RCC 7860 (cell line): ENCODE measurements at places on chromosomes 12 and 14.

DNA sequence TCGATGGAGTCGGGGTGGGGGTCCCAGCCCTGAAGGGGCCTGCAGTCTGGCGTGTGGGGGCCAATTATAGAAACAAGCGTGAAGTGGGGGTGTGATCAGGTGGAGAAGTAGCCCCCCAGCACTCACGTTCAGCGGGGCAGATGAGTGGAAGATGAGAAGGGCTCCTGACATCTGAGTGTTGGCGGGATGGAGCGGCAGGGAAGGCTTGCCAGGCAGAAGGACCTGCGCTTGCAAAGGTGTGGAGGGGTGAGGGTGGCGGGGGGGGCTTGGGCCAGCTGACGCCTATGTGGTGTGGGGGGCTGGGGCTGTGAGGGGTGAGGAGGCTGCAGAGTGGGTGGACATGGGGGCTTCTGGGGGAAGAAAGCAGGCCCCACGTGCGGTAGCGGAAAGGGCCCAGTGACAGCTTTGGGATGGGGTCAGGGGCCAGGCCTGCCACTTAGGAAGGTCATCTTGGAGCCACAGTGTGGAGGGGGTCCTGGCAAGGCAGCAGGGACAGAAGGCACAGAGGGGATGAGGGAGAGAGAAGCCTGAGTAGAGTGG lies 22.2 kb upstream of the BEGAIN start:
- no peak for DNase-seq

DNA sequence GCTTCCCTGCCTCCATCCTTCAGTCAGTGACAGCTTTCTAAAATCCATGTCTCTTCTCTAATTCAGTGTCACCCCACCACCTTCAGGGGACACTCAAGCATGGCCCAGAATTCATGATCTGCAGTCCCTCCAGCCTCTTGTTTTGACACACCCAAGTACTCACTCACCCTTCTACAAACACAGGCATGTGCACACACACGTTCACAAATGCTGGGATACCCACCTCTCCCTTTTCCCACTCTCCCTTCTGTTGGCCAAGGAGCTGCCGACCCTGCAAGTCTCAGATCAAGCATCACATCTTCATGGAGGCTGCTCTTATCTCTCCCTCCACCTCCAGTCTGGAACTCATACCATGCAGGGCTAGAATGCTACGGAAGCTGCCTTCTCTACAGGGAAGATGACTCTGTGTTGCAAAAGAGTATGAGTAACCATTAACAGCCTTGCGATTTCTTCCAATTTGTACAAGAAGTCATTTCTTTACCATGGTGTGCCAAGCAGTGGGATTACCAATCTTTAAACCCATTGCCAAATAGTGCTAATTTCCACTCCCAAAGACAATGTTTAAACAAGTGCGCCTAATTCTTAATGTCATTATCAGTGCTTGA lies 196.1 kb downstream of the BCL11B start:
- DNase-seq: no peak

DNA sequence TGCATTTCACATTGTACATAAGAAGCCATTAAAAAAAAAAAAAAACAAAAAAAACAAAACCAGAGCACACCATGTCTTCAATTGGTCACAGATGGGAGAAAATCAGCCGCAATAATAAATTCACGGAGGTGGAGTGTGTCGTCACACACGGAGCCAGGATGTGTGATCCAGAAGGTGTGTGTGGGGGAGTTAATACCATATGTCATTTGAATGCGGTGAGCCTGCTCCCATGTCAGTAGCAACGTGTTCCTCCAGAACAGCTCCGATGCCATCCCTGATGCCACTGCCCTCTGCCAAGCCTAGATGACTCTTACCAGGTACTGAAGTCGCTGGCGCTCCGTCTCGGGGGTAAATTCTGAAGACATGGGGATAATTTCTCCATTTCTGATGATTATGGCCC lies 197.8 kb downstream of the PPM1H start:
- DNase-seq: no peak

- no peak for DNase-seq
These were observed 38.3 kb downstream of the PDE6H start for GRCh38 chr12:15011162-15011561.

DNA sequence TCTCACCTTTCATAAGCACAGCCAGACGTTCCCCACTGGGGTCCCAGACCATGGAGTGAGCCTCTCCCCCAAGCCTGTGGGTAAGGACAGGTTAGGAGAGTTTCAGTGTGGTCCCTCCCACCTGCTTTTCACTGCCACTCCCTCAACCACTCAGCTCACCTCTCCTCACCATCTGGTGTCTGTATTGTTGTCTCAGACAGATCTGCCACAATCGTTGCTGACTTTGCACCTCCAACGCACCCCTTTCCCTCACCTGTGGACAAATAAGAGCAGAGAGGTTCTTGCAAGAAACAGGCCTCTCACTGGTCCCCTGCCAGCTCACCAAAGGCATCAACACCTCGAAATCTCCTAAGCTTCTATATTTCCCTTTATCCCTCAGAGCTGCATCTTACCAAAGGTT lies 8.8 kb downstream of the MYG1 start:
- DNase-seq: no peak

- DNase-seq: no peak
These were observed 586.8 kb upstream of the LMO3 start for GRCh38 chr12:17192721-17193120.

GRCh38 chr12:23927907-23928306 lies 21.6 kb downstream of the SOX5 start:
- DNase-seq: no peak

DNA sequence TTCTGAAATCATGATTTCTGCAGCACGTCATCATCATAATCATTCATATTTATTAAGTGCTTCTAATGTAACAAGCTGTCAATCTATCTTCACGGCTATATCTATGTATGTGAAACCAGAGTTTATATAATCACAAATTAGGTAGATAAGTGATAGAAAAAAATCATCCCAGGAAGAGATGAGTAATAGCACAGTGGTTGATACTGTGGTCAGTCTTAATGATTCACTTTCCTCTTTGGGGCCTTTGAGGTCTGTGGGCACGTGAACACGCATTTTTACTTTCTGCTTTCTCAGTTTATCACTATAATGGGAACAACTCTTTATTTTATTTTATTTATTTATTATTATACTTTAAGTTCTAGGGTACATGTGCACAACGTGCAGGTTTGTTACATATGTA lies 265.9 kb upstream of the NOVA1 start:
- DNase-seq: no peak

DNA sequence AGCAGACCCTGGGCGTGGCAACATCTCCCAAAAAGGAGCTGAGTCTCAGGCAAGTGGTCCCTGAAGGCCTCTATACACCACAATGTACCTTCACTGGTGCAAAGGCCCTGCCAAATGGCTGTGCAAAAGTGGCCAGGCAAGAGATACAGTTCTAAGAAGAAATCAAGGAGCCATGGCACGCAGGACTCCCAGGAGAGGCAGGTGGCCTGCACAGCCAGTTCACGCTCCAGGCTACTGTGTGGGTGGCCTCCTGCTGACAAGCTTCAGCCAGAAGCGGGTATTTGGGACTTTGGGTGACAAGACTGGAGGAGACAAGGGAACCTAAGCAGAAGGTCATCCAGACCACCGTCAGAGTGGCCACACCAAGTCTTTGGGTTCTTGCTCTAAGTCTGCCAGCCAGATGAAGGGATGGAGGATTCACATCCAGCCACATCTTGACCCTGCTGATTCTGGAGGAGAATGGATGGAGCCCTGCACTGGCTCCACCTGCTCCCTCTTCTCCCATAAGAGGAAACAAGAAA lies 20.5 kb upstream of the ZFP36L1 start:
- no peak for DNase-seq

DNA sequence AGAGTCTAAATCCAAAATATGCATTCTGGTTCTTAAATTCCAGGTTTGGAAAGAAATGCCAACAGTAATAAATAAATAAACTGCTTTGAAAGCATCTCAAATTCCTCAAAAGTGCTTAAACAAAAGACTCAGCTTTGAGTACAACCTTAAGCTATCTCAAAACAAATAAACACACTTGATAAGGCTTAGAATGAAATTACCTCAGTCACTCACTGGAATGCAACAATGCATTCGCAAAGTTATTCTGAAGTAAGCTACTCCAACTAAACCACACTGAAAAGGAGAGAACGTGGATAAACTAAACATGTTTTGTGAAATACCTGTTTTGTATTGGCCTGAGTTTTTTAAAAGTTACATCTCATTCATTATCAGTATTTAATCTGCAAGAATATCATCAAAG lies 1.2 kb downstream of the SPTSSA start:
- no peak for DNase-seq

- DNase-seq: no peak
These were observed 63.9 kb downstream of the IPO8 start for GRCh38 chr12:30631740-30632139.

DNA sequence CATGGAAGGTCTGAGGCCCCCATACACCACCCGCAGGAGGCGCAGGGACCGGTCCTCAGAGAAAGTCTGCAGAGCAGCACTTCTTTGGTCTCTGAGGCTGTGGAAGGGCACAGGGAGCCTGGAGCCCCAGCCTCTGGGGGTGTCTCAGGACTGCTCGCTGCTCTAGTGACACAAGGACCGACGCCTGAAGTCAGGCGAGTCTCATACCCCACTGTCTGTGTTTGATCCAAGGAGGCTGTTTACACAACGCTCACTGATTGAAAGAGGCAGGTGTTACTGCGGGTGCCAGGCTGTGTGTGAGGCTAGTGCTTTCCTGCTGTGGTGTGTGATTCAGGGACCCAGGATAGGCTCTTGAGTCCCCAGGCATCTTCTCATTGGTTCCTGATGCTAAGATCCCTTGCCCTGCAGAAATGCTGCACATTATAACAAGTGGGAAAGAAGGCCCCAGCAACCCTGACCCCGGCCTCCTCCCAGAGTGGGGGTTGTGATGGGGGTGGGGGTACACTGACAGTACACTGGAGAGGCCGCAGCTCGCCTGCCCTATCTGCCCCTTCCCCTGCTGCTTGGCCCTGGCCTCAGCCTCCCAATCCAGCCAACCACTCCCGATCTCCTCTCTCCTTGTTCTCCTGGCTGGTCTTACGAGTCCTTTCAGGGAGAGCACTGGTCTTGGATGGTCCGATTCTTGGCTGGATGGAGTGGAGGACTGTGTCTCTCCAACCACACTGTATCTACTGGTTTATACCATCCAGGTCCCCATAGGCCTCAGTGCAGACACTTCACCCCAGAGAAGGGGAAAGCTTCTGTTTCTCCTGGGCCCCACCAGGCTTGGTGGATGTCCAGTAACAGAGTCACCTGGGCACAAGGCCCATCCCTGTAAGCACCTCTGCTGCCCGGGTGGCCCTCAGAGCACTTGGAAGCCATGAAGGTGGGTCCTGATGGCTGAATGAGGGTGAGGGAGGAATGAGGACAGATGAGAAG lies 6.6 kb downstream of the CACNA2D4 start:
- no peak for DNase-seq

DNA sequence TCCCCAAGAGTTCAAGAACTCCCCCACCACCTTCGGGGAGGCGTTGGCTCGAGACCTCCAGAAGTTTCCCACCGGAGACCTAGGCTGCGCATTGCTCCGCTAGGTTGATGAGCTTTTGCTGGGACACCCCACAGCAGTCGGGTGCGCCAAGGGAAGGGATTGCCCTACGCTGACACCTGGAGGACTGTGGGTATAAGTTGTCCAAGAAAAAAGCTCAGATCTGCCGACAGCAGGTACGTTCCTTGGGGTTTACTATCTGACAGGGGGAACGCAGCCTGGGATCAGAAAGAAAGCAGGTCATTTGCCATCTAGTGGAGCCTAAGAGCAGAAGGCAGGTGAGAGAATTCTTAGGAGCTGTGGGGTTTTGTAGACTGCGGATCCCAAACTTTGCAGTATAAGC lies 98.8 kb downstream of the FRMD6 start:
- no peak for DNase-seq

DNA sequence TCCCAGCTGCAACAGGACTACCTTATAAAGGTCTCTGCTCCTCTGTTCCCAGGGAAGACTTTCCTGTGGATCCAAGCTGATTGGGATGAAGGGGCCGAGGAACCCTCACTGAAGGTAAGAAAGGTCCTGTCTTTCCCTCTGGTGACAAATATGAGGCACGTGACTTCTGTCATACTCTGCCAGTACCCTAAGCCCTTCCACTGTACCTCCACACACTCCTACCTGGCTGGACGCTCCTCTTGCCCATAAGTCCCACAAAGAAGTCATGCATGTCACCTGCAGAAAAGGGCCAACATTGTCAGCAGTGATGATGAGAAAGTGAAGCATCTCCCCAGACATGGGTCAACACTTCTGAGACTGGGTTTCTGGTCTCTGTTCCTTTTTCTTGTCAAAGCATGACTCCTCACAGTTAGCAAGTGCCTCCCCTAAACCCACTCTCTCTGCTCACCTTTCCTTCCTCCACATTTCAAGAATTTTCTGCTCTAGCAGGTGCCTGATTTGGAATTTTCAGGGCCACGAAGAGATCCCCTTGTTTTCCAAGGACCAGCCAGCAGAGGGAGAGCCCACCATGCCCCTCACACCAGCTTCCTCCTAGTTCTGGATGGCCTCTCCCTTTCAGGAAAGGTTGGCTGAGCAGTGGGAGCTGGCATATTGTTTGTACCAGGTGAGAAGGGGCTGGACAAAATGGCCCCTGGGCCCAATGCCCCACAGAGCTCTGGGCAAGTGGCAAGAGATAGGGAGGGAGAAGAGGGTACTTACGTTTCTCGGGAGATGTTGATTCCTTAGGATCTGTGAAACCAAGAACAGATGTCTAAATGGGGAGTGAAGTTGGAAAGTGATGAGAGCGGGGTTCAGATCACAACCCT lies 3.5 kb downstream of the TAC3 start:
- DNase-seq: no peak

DNA sequence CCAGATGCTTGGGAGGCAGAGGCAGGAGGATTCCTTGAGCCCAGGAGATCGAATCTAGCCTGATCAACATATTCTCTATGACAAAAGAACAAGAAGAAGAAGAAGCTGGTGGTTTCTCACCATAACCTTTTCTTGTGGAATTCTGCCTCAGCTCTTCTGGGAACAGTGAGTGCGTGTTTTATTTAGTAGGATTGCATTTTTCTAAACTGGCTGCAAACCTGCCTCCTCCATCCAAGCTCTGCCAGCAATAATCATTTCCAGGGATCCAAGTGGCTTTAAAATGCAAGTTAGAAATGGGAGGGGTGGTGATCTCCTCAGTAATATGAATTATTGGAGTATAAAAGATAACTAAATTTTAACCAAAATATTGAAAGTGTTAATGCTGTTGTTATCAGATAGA lies 46.1 kb upstream of the MMP17 start:
- DNase-seq: no peak

- DNase-seq: peak; percentile 13
These were observed 753 bp downstream of the CSRNP2 start for GRCh38 chr12:51082561-51083125.

DNA sequence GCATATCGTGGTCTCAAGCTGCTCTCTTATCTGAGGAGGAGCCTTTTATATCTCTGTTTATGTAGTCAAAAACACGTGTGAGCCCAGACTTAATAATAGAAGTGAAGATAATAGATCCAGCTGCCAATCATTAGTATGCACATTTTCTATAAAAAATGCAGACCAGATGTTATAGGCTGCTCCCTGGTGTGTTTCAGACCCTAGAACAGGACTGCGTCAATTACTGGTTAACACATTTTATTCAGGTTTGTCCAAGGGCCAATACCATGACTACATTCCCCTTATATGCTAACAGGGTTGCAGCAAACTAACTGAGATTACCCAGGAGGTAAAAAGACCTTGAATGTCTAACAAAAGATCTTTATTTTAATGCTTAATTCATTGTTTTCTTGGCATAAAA lies 98.5 kb upstream of the NEDD1 start:
- DNase-seq: no peak
